ENCODE measurements at places on chromosomes 1 and 21.

- DNase-seq = no peak
Measured at GRCh38 chr1:220825819-220826551, 39.3 kb downstream of the MTARC1 start.

- no peak for DNase-seq
Measured at GRCh38 chr1:62176597-62177312, 17.9 kb upstream of the L1TD1 start.

DNA sequence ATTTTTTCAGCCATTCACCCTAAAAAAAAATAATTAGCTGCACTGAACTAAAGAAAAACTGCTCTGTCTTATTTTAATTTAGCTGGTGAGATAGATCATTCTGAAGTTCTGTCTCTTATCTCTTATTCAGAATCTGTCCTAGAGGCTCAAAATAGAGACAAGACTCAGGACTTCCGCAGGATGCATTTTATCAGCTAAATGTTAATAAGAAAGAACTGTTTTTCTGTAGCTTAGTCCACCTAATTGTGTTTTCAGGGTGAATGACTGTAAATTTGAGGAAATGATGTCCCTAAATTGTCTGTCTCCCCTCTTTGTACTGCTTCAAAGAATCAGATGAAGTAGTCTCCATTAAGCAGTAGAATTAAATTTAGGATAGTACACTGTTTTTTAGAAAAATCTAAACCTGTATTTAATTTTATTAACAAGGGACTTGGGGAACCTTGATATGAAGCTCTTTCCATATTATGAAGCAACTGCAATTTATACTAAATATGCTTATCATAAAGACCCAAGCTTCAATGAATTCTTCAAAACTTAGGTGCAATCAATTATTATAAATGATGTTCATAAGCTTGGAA is 671.9 kb downstream of the RWDD3 start:
- DNase-seq = no peak

GRCh38 chr1:64098846-64099582 is 104.4 kb upstream of the UBE2U start:
- DNase-seq = no peak

DNA sequence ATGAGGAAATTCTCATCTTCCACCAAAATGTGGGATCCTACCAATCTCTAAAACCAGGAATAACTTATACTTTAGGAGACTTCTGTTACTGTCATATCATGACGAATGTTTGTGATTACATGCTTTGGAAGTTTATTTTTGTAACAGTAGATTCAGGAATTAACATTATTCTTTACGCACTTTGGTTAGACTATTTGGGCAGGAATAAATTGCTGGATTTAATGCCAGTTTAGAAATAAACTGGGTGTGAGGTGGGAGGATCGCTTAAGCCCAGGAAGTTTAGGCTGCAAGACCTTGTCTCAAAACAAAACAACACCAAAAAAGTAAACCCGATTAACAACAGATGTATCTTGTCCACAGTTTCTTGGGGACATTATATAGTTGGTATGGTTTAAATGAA is 52.1 kb downstream of the MIGA1 start:
- DNase-seq = no peak

GRCh38 chr1:59703918-59704378 is 110.8 kb upstream of the HOOK1 start:
- no peak for DNase-seq

DNA sequence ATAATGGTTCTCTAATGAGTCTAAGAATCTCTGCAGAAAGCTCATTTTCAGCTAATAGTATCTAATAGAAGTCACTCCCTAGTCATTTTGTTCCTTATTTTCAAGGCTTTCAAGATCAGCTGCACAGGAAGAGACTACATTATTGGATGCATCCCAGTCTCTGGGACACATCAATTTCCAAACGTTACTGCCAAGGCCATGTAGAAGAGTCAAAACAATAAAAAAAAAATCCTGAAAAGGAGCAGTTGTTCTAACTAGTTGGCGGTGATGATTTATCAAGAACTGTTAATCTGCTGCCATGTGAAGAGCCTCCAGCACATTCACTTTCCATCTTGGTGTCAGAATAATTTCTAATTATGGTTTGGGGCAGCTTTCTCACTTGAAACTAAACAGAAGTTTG is 5.7 kb downstream of the DDAH1 start:
- DNase-seq = no peak

Data from activated naive CD4-positive, alpha-beta T cell (primary cell).